ENCODE measurements at places on chromosomes 1 and 21.

- no peak for DNase-seq
Measured at GRCh38 chr21:35909456-35910223, 150.7 kb downstream of the SETD4 start.

DNA sequence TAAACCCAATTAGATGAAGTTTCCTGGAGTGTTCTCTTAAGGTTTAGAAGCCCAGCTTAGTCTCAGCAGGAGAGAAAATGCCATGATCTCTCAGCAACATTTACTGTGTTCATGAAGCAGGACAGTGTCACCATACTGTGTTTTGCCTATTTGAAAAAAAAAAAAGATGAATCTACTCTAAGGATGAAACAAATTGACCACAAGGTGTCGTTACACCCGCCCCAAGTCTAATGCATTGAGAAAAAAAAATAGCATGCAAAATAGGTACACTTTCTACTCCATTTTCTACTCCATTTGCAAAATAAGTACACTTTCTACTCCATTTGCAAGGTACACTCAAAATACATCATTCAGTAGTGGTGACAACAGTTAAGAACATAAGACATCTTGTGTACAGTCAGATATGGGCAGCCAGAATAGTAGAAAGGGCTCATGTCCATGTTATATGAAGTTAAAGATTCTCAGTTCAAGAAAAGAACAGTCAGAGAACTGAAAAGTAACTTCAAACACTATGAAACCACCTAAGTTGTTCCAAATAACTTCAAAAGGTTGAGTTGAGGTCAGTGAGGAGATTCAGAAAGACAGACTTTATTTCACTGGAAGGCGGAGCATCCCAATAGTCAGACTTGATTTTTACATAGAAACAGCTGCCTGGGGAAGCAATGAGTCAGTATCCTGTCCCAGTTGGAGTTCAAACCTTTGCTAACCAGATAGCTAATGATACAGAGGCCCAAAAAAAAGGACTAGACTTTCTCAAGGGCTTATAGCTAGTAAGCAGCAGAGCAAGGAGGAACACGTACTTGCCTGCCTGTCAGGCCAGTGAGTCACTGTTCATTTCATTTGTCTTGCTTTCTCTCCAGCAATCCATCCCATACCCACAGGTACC is 13.3 kb downstream of the PLPPR5 start:
- peak; percentile 78 for DNase-seq

GRCh38 chr1:248825136-248825535 is 579 bp downstream of the SH3BP5L start:
- DNase-seq: no peak

- DNase-seq: no peak
Measured at GRCh38 chr1:30748098-30748698, 9.4 kb downstream of the LAPTM5 start.

- no peak for DNase-seq
Measured at GRCh38 chr1:42973799-42974198, 15.1 kb upstream of the SLC2A1 start.

- DNase-seq: no peak
Measured at GRCh38 chr1:87089070-87089736, 174.8 kb downstream of the HS2ST1 start.

DNA sequence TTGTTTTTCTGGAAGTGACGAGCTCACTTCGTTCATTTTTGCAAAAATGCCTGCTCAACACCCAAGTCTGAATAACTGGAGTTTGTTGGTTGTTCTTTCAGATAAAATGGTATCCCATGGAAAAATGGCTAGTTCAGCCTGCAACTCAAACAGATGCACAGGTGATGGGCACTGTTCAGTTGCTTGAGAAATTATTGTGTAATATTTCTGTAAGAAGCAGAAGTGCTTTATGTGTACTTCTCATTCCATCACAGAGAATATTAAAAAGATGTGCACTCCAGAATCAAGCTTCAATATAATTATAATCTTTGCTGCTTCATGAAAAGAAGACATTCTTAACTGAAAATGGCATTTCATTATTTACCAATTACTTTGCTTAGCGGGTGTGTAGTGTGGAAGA is 9.1 kb downstream of the SYT2 start:
- no peak for DNase-seq

DNA sequence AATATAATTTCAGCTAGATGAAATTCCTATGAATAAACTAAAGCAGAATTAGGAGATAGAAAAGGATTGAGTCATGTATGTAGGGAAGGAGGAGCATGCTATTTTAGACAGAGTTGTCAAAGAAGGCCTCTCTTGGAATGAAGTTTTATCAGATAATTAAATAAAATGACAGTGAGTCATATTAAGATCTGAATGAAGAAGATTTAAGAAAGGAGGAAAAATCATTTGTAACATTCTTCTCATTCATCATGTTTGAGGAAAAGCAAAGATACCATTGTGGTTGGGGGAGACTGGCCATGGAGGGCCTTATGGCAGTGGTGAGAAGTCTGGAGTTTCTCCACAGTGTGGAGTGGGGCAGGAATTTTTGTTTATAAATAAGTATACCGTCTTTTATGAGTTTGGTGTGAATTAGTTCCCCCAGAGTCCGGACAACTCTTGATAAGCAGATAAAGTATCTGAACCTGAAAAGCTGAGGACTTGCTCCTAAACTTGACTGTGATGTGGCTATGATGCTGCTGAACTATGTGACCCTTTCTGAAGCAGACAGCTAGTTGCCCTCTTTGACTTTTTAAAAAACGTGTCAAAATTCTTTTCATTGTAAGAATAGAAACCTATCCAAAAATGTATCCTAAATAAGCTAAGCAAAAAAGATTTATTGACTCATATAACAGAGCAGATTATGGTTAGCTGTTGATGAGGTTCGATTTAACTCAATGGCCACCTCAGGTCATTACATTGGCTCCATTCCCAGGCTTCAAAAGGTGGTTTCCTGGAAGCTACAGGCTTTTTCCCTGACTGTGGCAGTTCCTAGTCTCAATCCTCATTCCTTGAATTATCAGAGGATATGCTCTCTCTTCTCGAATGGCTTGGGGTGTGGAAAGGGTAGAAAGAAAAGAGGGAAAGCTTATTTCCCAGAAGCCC is 90.8 kb downstream of the LHX9 start:
- DNase-seq: no peak

- DNase-seq: no peak
Measured at GRCh38 chr1:111354584-111354983, 63.9 kb downstream of the CHIA start.

GRCh38 chr1:8980656-8981055 is 35.0 kb downstream of the CA6 start:
- DNase-seq: no peak

- no peak for DNase-seq
Measured at GRCh38 chr21:42509244-42509643, 4.4 kb upstream of the SLC37A1 start.

- no peak for DNase-seq
Measured at GRCh38 chr1:231679109-231679508, 52.5 kb downstream of the DISC1 start.

Data from HS-5 (cell line).